ENCODE measurements at places on chromosomes 11 and 22. TPM values are rescaled to one million over a fixed set of nuclear protein-coding genes. Genes with fewer than 3 reads are reported as not detected.

GRCh38 chr11:79006854-79007253, 432.2 kb upstream of the NARS2 start:
- no peak for DNase-seq

PATZ1 gene
- polyA plus RNA-seq, result 84.4 TPM

CTSC gene
- polyA plus RNA-seq, result 224 TPM

GRCh38 chr11:69460540-69461257, 20.8 kb upstream of the LINC01488 start:
- DNase-seq, result no peak

DNA sequence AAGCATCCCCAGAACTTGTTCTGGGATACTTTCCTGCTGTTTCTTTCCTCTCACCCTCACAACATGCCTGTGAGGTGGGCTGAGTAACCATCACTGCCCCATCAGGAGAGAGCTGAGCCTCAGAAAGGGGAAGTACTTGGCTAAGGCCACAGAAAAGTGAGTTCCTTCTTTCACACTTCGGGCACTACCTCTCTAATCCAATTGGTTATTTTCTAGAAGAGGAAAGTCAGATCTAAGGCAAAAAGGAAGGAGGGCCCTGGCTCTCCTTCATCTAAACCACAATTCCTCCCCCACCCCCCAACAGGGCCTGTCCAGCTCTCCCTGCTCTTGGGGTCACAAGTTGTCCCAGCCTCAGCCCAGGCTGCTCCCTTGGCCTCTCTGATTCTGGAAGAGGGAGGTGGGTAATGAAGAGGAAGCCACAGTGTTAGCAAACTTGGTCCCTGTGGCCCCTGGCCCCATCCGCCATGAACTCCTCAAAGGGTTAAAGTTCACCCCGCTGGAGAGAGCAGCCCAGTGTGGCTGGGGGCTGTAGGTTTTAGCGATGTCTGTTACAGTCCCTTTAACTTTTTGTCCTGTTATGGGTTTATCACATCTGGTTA, 34.0 kb downstream of the SLC22A12 start:
- no peak for DNase-seq

DNA sequence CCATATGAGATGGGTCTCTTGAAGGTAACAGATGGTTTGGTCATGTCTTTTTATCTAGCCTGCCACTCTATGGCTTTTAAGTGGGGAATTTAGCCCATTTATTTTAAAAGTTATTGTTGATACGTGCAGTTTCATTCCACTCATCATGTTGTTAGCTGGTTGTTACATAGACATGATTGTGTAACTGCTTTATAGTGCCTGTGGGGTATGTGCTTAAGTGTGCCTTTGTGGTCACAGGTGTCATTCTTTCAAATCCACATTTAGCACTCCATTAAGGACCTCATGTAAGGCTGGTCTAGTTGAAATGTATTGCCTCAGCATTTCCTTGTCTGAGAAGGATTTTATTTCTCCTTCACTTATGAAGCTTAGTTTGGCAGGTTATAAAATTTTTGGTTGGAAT, 263.8 kb upstream of the LUZP2 start:
- DNase-seq, result no peak

DNA sequence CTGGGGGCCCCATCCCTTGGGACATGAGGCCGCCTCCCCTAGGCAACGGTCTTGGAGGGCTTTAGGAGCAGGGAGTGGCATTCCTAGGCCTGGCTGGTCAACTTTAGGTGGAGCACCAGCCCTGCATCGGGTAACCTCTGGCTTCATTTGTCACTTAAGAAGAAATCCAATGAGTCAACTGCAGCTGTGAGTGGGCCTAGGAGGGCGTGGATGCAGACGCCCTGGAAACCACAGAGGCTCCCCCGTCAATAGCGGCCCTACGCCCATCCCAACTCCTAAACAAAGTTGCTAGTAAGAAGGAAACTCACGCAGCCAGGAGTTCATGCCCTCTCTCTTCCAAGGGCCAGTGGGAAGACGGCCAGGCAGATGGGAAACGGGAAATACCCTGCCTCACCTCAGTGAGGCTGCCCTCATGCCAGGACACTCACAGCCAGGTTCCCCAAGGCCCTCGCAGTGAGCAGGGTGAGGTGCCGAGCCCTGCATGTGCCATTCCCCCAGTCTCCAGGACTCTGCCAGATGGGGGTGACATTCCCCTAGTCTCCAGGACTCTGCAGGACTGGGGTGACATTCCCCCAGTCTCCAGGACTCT, 20.8 kb downstream of the BID start:
- DNase-seq, result no peak

INPP5J gene
- 6.1 TPM for polyA plus RNA-seq

GRCh38 chr11:20037396-20038153, 122.7 kb downstream of the DBX1 start:
- DNase-seq, result no peak

MDK gene
- polyA plus RNA-seq, result 1,134 TPM

DNA sequence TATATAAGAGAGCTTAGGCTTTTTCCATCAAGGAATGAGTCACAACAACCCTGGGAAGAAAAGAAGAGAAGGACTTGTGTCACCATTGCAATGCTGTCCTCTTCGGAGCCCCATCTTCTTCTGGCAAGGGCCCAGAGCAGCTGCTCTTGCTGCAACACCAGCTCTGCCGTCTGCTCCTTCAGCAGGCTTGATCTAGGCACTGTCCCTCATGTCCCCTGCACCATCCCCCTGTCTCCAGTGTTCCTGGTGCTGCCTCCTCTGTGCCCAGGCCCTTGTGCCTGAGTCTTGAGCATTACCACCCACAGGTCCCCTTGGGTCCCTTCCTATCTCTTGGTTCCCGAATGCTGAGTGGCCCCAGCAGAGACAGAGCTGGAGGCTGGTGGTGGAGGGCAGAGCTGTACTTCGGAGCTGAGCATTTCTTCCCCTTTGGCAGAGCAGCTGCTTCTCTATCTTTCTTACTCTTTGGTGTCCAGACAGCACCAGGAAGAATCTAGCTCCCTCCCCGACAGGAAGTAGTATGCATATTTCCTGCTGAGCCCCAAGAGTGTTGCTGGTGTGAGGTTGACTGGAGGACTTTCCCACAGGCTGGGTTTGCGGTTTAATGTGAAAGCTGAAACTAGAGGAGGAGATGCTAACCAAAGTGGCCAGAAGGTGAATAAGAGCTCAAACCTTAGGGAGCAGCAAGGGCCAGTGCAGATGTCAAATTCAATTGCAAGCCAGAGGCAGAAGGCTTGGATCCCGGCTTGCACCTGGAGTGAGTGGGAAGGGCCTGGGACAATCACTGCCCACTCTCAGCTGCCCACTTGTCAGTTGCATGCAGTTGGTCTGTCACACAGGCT, 27.8 kb downstream of the WEE1 start:
- no peak for DNase-seq

TRIM64 gene
- polyA plus RNA-seq, result not detected

All from renal pelvis (tissue), 12 donors.